ENCODE measurements at places on chromosomes 11 and 22. TPM values are rescaled to one million over a fixed set of nuclear protein-coding genes. Genes with fewer than 3 reads are reported as not detected.

DNA sequence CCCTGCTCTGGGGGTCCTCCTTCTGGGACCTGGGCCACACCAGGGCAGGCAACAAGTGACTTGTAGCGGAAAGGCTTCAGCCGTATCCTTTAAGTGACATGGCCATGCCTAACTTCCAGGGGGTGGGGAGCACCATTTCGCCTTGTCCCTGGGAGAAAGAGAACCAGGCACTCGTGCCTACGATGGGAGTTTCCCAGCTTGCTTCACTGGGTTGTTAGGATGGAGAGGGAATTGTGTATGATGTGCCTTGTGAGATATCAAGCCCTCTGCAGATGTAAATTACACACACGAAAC is 151.4 kb downstream of the CACNA1I start:
- no peak for DNase-seq

- peak; percentile 30 for DNase-seq
Measured at GRCh38 chr11:14148653-14149273, 186.2 kb downstream of the SPON1 start.

GRCh38 chr11:71420455-71421241 is 27.5 kb downstream of the DHCR7 start:
- DNase-seq = no peak

- no peak for DNase-seq
Measured at GRCh38 chr11:30560206-30561106, 25.7 kb downstream of the MPPED2 start.

DNA sequence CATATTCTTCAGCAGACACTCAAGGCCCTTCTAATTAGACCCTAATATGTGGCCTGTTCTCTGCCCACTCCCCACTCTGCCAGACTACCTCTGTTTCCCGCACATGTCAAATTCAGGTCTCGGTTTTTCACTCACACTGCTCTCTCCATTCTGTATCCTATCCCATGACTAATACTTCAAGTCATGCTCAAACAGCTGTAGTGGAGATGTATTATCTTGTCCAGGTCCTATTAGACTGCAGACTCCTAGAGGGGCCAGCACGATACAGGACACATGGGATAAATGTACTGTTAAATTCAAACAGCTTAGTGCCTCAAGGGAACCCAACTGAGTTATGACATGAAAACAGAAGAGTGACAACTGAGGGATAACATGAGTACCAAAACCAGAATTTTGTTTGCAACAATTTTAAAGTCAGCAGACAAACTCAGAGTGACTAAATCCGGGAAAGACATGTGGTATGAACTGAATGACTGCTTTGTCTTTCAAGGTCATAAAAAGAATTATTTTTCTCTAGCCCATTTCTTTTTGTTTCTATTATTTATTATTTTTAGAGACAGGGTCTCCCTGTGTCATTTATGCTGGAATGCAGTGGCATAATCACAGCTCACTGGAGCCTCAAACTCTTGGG is 20.5 kb downstream of the ATP6V1E1 start:
- DNase-seq = no peak

DNA sequence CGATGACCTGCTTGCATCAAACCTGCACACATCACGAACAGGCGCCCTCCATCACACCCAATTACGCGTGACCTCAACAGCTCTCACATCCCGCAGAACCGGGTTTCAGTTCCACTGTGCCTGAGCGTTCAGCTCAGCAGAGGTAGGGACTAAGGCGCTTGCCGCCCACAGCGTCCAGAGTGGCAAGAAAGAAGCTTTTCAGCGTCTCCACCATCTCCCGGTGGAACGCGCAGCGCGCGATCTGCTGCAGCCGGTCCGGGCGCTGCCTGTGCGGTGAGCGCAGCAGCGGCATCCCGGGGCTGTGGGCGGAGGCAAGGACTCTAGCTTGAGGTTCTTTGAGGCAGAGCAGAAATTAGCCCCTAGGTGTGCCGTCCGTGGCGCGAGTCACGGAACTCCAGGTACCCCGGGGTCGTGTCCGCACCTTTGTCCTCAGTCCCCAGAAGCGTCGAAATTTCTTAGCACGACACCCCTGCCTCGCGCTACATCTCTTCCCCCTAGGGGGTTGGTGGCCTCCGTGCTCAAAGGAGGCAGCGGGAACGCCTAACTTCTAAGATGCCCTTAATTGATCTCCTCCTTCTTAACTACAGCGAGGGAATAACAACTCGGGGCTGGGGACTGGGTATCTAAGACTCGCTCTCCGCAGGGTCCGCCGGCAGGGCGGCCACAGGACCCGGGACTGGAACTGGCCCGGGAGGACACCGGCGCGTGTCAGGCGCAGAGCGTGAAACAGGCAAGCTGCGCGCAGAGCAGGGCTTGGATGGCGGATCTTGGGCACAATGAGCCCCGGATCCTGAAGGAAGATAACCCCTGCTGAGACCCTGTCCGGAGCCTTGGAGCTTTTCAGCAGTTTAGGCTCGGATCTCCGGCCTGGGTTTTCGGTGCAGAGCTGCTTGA is 1.7 kb upstream of the CALCA start:
- DNase-seq = no peak

- peak; percentile 61 for DNase-seq
Measured at GRCh38 chr22:22463855-22464540, 44.5 kb downstream of the ZNF280B start.

- no peak for DNase-seq
Measured at GRCh38 chr11:118012083-118012669, 26.0 kb downstream of the IL10RA start.

MFRP gene
- polyA plus RNA-seq = not detected

FAM227A gene
- polyA plus RNA-seq = 1.6 TPM

PGA4 gene
- not detected for polyA plus RNA-seq

APOA1 gene
- polyA plus RNA-seq = 43.5 TPM

All from muscle of arm (tissue), 14 donors.